ENCODE measurements at places on chromosomes 12 and 14.
A peak's percentile ranks its signal among the peaks of the same experiment; 100 is the strongest.

- peak; percentile 6 for DNase-seq
Observed at GRCh38 chr14:60721326-60722106, 2.6 kb downstream of the SIX4 start.

- DNase-seq = no peak
Observed at GRCh38 chr14:54447231-54447692, 6.1 kb upstream of the CNIH1 start.

- DNase-seq = no peak
Observed at GRCh38 chr14:50095895-50096294, 20.5 kb downstream of the VCPKMT start.

- no peak for DNase-seq
Observed at GRCh38 chr12:67689385-67689784, 40.8 kb downstream of the DYRK2 start.

DNA sequence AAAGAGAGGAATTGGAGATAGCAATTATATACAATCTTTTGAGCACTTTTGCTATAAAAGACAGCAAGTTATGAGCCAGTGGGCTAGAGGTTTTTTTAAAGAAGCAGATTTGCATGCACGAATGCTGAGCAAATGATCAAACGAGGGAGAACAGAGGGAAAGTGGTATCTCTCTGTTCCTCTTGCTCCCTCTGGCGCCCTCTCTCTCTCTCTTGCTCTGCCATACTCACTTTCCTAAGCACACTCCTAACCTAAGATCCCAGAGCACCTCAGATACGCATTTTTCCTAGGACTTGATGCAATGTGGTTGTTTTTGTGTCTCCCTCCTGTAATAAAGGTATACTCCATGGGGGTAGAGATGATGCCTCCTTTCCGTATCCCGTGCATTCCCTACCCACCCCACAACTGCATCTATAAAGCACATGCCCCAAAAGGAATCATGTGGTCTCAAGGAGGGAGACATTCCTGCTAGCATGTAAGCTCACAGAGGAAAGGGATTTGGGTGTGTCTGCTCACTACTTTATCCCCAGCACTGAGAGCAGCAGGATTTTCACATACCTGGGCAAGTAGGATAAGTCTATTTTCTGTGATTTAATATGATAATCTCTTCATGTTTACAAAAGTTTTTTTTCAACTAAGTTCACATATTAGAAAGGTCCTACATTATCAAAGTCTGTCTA, 270.2 kb downstream of the SSPN start:
- no peak for DNase-seq

- no peak for DNase-seq
Observed at GRCh38 chr14:50471838-50472465, 60.4 kb downstream of the MAP4K5 start.

GRCh38 chr12:94112121-94112520, 36.3 kb upstream of the PLXNC1 start:
- DNase-seq = no peak

GRCh38 chr14:101939646-101940170, 24.7 kb upstream of the DYNC1H1 start:
- DNase-seq = no peak

DNA sequence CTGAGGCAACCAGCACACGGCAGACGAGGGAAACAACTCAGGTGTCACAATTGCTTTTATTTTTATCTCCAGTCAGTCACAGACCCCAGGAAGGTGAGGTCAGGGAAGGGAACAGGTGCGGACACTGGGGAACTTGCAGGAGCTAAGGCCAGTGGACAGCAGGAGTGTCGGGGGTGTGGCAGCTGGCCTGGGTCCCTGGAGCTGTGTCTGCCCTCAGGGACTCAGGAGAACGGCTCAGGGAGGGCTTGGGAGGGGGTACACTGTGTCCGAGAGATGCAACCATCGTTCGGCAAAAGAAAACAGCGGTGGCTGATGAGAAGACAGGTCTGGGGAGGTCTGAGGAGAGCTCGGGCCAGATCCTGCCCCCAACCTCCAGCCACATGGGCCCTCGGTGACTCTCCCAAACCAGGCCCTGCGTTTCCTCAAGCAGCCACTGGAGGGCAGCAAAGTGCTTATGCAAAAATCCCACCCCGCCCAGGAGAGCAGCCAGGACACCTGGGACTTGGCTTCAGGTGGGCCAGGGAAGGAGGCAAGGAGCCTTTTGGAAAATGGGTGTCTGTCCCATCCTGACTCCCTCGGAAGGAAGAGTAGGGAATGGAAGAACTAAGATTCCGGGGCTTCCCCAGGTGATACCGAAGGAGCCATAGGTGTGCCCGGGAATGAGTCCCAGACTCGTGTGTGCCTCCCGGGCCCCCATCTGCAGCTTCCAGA, 24.1 kb upstream of the BCDIN3D start:
- DNase-seq = peak; percentile 72

- no peak for DNase-seq
Observed at GRCh38 chr12:122851820-122852219, 16.6 kb downstream of the HIP1R start.

GRCh38 chr14:30159374-30159773, 231.7 kb upstream of the PRKD1 start:
- DNase-seq = no peak

DNA sequence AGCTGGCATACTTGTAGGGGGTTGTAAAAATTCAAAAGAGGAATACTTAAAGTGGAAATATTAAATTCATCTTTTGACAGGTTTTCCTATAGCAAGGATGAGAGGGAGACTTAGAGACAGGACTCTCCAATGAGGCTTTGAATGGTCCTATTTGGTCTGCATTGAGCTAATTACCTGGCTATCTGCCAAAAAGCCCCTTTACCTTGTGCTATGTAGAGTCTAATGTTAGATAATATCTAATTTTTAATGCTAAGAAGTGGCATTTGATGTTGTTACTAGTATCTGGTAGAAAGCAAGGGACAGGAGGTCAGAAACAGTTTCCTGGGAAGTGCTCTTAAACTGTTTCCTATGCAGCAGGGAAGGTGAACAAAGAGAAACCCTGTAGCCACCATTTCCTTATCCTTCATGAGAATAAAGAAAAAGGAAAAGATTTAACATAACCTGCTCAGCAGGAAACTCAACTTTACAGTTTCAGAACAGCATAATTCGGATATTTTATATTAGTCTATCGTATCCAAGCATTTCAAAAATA, 550.0 kb downstream of the SOX5 start:
- DNase-seq = no peak

DNA sequence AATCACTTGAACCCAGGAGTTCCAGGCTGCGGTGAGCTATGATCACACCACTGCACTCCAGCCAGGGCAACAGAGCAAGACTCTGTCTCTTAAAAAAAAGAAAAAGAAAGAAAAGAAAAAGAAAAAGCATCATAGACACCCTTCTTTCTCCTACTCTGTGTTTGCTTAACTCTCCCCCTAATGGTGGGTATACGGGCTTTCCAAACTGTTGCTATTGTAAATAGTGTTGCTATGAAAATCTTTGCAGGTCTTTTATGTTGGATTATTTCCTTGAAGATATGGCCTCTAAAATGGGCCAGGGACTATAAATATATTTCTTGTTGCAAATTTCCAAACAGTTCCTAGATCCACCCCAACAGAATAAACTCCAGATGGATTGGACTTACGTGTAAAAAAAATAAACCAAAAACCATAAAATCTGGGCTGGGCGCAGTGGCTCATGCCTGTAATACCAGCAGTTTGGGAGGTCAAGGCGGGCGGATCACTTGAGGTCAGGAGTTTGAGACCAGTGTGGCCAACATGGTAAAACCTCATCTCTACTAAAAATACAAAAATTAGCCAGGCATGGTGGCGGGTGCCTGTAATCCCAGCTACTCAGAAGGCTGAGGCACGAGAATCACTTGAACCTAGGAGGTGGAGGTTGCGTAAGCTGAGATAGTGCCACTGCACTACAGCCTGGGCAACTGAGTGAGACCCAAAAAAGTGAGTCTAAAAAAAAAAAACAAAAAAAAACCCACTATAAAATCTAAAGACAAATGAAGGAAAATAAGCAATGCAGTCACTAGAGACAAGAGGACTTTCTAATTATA, 25.9 kb downstream of the NFKBIA start:
- no peak for DNase-seq

GRCh38 chr14:61329478-61330051, 8.2 kb downstream of the PRKCH start:
- no peak for DNase-seq

DNA sequence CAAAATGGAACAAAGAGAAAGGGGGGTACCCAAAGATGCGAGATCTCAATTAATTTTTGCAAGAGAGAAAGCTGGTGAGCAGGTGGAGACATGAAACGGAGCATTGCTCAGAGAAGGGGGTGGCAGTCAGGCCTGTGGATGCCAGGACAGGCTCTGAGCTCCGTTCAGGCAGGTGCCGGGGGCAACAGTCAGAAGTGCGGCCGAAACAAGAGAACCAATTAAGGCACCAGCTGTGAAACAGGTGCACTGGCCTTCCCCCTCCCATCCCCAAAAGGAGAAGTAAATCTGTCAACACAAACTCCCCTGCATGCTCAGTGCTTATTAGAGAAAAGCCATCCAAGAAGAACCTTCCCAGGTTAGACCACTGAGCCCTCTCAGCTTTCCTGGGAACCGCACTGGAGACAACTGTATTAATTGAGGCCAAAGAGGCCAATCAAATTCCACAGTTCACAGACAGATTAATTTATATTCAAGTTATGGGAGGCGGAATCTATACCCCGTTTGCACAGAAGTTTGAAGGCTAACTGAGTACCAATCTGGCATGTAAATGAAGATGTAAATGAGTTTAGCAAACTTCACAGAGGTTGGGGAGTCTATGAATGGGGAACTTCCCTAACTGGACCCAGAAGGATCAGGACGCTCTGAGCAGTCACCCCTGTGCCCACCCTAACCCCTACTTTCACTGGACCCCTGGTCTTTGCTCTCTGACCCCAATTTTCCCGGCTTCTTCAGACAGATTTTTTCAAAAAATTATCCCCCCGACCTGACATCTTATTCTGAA, 20.9 kb downstream of the OAS2 start:
- DNase-seq = no peak

GRCh38 chr12:107027636-107028053, 40.7 kb upstream of the MTERF2 start:
- no peak for DNase-seq

- DNase-seq = no peak
Observed at GRCh38 chr12:47393403-47393790, 312.4 kb downstream of the RPAP3 start.

- DNase-seq = no peak
Observed at GRCh38 chr12:46385438-46385837, 12.9 kb upstream of the SLC38A2 start.

DNA sequence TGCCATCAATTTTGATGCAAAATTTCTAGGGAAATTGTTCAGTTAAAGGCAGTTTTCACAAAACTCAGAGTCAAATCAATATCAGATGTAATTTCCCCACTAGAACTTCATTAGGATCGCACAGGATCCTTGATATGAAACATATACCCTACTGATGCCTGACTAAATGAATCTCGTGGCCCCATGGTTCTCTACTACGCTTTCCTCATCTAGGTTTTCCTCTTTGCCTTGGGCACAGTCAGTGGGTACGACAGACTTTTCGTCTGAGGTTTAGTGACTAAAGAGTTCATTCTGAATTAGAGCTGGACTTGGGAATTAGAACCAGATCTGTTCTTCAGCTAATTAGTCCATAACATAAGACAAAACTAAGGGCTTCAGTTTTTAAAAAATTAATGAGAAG, 42.5 kb upstream of the GNPNAT1 start:
- no peak for DNase-seq

- DNase-seq = no peak
Observed at GRCh38 chr12:45601888-45602287, 127.6 kb upstream of the ARID2 start.

DNA sequence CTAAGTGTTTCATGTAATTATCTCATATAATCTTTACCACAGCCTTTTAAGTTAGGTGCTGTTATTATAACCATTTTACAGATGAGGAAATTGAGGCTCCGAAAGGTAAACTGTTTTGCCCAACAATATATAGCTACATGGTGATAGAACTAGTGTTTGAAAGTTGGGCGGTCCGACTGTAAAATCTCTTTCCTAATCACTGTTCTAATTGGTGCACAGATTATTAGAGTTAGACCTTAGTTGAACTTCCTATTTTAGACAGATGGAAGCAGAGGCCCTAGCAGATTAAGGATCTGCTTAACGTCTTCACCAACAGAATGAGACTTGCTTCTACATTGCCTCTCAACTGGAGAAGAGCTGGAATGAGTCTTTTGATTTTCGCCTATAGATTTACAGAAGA, 30.0 kb upstream of the DUSP6 start:
- DNase-seq = no peak

- no peak for DNase-seq
Observed at GRCh38 chr12:3333991-3334391, 157.0 kb upstream of the PRMT8 start.

Measured in heart left ventricle (tissue), 16 donors.